Right renal pelvis (tissue), 4 donors: ENCODE measurements at places on chromosomes 1 and 21. TPM values are rescaled to one million over a fixed set of nuclear protein-coding genes. Genes with fewer than 3 reads are reported as not detected.

DNA sequence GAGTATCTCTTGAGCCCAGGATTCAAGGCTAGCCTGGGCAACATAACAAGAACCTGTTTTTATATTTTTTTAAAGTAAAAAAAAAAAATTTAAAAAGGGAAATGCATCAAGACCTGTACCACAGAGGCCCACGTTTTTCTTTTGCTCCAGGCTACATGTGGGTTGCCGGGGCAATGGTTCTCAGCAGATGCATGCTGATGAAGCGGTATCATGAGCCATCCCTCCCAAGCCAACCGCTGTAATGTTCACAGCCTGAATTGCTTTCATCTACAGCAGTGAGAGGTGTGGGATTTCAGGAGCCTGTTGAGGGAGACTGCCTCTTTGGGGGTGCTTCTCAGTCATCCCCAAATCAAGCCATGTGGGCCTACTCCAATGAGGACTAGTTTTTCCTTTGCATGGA is 60.5 kb downstream of the CD58 start:
- DNase-seq, result no peak

DNA sequence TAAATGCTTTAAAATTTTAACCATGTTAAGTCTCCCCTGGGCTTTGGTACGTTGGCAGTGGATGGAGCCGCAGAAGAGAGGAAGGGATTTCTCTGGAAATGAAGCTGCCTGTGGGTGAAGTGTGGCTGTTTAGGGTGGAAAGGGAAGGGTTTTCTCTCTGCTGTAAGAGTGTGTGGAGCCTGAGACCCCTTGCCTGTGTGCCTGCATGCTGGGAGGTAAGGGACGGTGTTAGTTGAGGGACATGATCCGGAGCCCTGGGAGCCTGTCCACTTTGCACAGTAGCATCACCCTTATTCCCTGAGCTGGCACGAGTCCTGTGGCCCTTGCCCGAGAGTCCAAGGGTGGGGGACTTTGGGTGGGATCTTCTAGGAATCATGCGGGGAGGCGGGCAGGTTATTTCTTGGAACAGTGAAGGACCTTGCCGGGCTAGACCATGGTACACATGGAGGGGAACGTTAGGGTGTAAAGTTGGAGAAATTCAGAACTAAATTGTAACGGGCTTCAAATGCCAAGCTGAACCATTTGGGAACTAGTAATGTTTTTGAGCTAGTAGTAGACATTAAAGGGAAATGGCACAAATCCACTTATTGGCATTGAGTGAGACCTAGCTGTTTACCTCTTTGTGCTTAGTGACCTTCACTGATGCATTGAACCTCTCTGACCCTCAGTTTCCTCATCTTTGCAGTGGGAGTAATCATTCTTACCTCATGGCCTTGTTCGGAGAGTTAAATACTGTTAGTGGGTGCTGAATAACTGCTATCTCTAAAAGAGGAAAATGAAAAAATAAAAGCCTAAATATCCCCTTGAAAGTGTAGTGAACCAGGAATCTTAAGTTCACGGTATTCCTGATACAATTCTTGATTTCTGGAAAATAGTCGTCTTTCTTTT is 3.5 kb downstream of the GALNT2 start:
- DNase-seq, result no peak

DNA sequence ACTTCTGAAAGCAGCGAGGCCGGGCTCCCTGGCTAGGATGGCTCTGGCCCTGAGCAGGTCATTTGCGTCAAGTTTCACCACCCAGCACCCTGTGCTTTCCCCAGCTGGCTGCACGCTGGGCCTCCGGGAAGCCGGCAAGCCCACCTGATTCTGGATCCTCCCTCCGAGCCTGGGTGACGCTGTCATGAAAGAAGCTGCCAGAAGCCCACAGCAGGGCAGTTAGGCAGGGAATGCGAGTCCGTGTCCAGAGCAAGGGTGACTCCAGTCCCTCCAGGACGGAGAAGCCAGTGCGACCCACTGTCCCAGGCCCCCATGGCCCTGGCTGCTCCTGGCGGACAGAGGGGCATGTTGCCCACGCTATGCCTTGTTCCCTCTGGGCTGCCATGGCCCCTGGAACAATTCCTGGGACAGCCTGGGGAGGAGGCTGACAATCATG is 44.4 kb upstream of the PCBP3 start:
- no peak for DNase-seq

GRCh38 chr1:95033843-95034242 is 38.9 kb downstream of the ALG14 start:
- DNase-seq, result no peak

Gene SPATA6
- polyA plus RNA-seq, result 16.7 TPM

DNA sequence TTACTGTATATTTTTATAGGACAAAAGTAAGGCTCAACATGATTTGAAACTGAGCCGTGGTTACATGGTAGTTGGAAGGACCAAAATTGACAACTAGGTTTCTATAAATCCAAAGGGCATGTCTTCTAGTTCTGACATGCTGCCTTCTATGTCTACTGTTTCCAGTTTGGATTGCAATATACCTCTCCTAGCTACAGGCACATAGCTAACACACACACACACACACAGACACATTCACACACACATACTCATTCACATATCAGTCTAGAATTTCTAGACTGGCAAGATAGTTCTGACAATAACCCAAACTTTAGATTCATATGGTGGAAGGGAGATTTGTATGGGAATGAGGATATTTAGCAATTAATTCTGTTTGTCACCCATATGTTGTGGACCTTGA is 544.8 kb upstream of the CAMK1G start:
- no peak for DNase-seq

Gene KIAA0040
- polyA plus RNA-seq, result 14.1 TPM

GRCh38 chr1:183589874-183590243 is 400 bp downstream of the NCF2 start:
- no peak for DNase-seq

GRCh38 chr1:75723989-75724471 is 479 bp upstream of the ACADM start:
- no peak for DNase-seq

DNA sequence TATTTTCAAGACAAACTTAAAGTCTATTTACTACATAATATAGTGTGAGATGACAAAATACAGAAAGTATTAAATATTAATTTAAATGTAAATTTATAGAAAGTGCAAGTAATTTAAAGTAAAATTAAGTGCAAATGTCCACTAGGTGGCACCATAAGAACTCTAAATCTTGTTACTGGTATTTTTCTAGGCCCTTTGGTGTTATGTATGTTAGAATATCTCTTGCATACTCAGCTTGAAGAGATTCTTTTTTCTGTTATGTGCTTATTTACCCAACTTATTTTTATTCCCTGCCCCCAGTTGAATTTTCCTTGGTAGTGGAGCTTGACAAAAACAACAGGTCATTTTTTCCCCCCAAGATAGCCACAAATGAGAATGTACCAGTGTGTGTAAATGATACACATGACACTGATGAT is 71.5 kb downstream of the RPS6KC1 start:
- peak; percentile 20 for DNase-seq

Gene TLCD4
- 8.8 TPM for polyA plus RNA-seq

- no peak for DNase-seq
Measured at GRCh38 chr1:210239349-210240111, 6.9 kb downstream of the SERTAD4 start.

- DNase-seq, result no peak
Measured at GRCh38 chr1:88228114-88228513, 456.0 kb upstream of the PKN2 start.

GRCh38 chr21:26967062-26967913 is at the start of gene ADAMTS5:
Gene ADAMTS5 (minus strand): TSS chr21:26967088. CDS start chr21:26966391, 697 bp downstream.
- DNase-seq, result no peak

- DNase-seq, result no peak
Measured at GRCh38 chr1:151211972-151212705, 13.8 kb downstream of the PIP5K1A start.

Gene BSND
- 5.3 TPM for polyA plus RNA-seq

- no peak for DNase-seq
Measured at GRCh38 chr1:27885114-27885528, 12.8 kb downstream of the THEMIS2 start.

Gene ERG
- polyA plus RNA-seq, result 22.9 TPM

Gene PDPN
- polyA plus RNA-seq, result 15.3 TPM

DNA sequence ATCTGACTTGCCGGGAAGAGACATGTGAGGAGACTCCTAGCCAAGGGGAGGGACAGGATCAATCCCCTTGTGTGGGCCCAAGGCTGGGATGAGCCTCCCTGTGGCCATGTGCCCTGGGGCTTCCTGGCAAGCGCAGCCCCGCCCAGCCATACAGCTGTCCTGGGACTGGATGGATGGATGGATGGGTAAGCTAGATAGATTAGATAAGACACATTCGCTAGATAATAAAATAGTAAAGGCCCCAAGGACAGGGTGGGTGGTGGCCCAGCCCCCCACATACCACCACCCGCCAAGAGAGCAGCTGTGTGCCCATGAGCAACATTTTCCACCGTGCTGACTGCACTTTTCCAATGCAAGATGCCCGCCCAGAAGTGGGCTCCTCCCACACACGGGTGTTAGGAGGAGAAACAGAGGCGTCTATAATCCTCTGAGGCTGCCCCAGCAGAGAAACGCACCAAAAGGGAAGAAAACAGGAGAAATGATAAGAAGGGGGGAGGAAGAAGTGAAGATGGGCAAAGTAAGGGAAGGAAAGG is 25.1 kb downstream of the ZBTB17 start:
- no peak for DNase-seq

- DNase-seq, result no peak
Measured at GRCh38 chr21:45168522-45168921, 94.1 kb downstream of the ADARB1 start.

GRCh38 chr1:208644401-208645160 is 400.4 kb upstream of the PLXNA2 start:
- DNase-seq, result no peak

GRCh38 chr1:82703951-82704350 is 903.2 kb downstream of the ADGRL2 start:
- no peak for DNase-seq

GRCh38 chr1:87959236-87959635 is 630.6 kb downstream of the LMO4 start:
- no peak for DNase-seq

GRCh38 chr1:228037401-228038386 is 30.9 kb downstream of the WNT3A start:
- DNase-seq, result no peak

GRCh38 chr1:150560011-150560438 is 10.8 kb downstream of the ADAMTSL4 start:
- no peak for DNase-seq

DNA sequence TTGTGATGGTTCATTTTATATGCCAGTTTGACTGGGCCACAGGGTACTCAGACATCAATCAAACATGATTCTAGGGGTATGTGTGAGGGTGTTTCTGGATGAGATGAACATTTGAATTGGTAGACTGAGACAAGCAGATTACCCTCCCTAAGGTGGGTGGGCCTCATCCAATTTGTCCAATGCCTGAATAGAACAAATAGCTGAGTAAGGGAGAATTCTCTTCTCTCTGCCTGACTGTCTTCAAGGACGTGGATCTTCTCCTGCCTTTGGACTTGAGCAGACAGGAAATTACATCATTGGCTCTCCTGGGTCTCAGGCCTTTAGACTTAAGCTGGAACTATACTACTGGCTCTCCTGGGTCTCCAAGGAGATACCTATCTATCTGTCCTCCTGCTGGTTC is 64.4 kb downstream of the SUSD4 start:
- DNase-seq, result no peak

Gene TNFRSF25
- 13.8 TPM for polyA plus RNA-seq

- no peak for DNase-seq
Measured at GRCh38 chr1:10671090-10671489, 125.4 kb downstream of the CASZ1 start.

Gene IGSF3
- 31.4 TPM for polyA plus RNA-seq

Gene TMEM269
- polyA plus RNA-seq, result 1.00 TPM

GRCh38 chr1:168119750-168120149 is 17.0 kb downstream of the GPR161 start:
- DNase-seq, result no peak

Gene C4BPB
- polyA plus RNA-seq, result 0.48 TPM

DNA sequence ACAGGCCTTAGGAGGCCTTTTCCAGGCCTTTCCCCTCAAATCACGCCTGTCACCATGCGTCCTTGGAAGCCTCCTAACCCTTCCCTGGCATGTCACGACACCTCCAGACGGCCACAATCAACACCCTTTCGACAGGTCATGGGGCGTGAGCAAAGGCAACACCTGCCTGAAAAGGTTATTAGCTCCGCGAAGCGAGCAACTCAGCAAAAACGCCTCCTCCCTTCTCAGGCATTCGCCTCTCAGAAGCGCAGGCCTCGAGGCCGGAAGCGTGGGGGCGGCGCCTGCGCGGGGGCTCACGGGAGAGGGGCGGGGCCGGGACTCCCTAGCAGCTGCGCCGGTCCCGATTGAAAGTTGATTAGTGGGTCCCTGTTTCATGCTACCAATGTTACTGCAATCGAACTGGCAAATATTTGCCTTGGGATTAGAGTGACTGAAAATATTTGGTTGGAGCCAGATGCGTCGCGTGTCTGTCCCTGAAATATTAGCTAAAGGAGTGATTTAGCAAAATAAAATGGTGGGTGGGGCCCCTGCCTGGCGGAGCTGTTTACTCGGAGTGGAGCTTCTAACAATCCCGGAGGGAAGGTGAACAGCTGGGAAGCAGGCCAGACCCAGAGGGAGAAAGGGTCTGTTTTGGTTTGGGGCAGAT is 44.9 kb downstream of the GFI1 start:
- DNase-seq, result no peak

DNA sequence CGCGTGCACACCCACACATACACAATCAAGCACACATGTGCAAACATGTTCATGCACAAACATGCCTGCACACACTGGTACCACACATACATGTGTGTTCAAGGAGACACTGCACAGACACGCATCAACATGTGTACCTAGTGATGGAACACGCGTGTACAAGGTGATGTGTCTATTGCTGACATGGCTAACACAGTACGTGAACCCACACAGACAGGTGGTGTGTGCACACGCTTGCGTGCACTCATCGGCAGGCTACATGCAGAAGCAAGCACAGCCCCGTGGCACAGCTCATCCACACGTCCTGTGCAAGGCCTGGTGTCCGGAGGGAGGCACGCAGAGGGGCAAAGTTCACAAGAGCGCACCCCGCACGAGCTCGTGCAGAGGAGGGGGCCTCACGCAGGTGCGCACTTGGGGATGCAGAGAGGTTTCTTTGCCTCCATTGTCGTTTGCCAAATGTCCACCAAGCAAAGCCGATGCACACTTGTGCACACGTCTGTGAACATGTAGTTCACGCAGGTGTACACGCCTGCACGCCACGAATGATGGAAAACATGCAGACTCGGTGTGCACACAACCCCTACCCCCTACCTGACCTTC is 969 bp downstream of the ACAP3 start:
- DNase-seq, result no peak

Gene FCER1G
- 12.0 TPM for polyA plus RNA-seq

DNA sequence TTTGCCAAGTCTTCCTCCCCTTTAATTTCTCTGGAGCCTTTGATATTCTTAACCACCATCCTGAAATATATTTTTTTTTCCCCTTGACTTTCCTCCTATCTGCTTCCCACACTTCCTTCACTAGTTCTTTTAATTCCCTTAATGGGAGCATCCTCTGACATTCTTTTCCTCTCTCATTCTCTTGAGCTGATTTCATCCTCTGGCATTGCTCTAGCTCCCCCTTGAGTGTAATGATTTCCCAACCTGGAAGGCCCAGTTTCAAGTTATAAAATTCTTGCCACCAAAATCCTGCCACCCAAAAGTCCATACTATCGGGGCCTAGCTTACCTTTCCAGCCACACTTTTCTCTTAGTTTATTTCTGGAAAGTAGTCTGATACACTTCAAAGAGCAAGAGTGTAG is 39.5 kb upstream of the UBE2U start:
- no peak for DNase-seq

GRCh38 chr21:29017639-29018237 is 1.4 kb downstream of the RWDD2B start:
- DNase-seq, result no peak

Gene SPATA45
- polyA plus RNA-seq, result 0.53 TPM
